ENCODE measurements at places on chromosomes 1 and 21.

DNA sequence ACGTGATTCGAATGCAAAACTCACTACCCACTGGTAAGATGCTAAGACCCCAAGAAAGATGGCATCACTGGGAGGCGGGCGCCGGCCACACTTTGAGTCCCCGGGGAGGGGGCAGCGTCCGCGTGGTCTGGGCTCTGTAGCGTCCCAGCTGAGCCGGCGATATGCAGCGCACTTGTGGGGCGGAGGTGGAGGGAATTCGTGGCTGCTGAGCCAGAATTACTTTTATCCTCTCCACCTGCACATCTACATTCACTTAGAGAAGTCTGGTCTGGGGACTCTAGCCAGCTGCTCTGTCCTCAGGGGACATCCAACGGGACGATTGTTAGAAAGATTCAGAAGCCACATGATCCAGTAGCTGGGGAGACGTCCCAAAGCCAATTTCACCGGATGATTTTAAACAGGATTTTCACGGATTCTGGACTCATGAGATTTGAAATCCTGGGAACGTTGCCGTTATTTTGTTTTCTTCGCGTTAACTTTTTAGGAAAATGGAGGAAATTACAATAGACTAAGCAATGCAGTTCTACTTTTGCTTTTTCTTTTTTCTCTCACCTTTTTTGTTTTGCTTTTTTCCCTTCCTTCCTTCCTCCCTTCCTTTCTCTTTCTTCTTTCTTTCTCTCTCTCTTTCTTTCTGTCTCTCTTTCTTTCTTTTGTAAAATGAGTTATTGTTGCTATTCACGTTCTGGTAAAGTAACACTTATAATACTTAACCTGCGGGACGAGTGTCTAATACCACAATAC is 1.3 kb downstream of the JAM2 start:
- DNase-seq: no peak

GRCh38 chr1:111517469-111518225 is 14.2 kb upstream of the ADORA3 start:
- DNase-seq: no peak

- DNase-seq: no peak
Measured at GRCh38 chr1:58999676-59000075, 215.8 kb upstream of the JUN start.

DNA sequence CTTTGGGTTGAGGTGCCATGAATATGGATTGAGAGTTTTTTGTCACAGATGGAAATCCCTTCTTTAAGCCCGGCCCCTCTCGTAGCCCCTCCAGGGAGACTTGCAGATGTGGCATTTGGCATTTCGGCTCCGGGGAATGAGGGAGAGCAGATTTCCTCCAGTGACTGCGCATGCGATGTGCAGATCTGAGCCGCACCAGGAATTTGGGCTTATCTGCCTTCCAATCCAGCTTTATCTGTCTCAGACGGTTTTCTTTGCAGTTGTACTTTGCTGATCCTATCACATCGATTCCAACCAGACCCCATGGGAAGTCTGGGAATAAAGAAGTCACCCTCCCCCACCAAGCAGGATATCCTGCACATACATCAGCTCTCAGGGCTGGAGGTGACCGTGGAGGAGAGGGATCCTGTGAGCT is 11.7 kb downstream of the KIF26B start:
- no peak for DNase-seq

DNA sequence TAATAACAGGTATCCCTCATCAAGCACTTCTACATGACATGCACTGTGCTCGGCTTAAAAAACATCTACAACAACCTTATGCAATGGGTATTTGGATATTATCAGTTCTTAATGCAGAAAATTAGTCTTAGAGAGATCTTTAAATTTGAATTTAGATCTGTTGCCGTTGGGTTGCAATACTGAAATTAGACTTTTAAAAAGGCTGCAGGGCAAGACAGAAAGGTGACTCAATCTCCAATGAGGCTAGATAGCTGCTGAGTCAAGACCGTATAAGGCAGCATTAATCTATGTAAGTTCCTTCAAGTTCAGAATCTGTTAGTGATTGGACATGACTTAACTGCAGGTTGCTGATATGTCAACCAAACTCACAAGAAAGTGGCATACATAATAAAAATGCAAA is 37.3 kb downstream of the OLFM3 start:
- no peak for DNase-seq

DNA sequence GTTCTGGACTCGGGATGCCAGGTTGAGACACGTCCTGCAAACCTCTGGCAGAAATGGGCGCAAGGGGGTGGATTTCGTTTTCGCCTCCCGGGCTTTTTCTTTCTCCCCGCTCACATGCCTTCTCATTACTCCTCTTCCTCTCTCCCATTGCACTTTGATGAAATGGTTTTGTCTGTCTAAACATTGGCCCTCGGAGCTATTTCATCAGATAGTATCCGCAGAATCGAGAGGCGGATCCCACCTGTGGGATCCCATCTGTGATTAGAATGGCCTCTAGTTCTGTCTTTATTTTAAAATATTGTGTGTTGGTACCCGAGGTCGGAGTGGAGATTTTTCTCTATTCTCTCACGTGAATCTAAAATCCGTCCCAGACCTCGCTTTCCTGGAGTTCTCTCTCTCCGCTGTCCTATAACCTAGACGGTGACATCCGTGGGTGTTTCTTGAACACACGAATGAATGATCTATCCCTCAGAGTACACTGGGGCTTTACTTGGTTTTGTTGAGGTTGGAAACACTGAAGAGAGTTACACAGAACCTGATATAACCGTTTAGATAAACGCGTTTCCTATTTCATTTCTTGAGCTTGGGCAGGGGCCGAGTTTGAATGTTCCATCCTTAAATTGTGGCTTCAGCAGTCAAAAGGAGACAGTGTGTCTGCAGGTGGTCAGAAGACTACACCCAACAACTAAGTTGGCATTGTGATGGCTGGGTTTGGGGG is 2.0 kb downstream of the EDARADD start:
- no peak for DNase-seq

GRCh38 chr1:208004851-208005250 is 93.9 kb upstream of the CD34 start:
- DNase-seq: no peak

DNA sequence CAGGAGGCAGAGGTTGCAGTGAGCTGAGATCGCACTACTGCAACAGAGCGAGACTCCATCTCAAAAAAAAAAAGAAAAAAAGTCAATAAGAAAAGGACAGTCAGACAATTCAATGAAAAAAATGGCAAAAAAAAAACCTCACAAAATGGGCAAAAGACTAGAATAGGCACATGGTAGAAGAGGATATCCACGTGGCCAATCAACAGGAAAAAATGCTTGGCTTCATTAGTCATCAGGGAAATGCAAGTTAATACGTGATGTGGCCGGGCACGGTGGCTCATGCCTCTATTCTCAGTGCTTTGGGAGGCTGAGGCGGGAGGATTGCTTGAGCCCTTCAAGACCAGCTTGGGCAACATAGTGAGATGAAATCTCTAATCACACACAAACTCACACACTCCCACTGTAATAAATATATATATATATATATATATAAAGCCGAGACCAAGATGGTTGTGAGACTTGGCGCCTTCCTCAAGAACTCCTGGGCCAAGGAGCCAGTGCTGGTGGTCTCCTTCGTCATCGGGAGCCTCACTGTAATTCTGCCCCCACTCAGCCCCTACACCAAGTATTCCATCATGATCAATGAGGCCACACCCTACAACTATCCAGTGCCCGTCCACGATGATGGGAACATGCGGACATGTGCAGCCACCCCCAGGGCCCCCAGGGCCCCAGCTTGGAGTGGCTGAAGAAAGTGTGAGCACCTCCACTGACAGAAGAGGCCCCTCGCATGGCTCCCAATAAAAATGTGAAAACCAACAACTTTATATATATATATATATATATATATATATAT is 22.9 kb upstream of the LEFTY2 start:
- no peak for DNase-seq

- DNase-seq: no peak
Measured at GRCh38 chr1:232511172-232511571, 118.8 kb downstream of the SIPA1L2 start.

- no peak for DNase-seq
Measured at GRCh38 chr1:53639996-53640700, 98.8 kb downstream of the GLIS1 start.

DNA sequence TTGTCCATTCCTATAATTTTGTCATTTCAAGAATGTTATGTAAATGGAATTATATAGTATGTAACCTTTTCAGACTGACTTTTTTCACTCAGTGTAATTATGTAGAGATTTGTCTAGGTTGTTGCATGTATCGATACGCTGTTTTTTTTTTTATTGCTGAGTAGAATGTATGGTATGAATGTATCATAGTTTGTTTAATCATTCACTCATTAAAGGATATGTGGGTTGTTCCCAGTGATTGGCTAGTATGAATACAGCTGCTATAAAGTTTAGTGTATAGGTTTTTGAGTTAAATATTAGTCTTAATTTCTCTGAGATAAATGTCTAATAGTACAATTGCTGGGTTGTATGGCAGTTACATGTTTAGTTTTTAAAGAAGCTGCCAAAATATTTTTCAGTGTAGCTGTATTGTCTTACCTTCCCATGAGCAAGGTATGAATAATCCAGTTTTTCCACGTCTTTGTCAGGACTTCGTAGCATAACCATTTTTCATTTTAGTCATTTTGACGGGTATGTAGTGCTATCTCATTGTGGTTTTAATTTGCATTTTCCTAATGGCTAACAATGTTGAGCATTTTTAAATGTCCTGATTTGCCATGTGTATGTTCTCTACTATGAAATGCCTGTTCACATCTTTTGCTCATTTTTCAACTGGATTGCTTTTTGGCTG is 22.4 kb downstream of the CASQ2 start:
- no peak for DNase-seq

DNA sequence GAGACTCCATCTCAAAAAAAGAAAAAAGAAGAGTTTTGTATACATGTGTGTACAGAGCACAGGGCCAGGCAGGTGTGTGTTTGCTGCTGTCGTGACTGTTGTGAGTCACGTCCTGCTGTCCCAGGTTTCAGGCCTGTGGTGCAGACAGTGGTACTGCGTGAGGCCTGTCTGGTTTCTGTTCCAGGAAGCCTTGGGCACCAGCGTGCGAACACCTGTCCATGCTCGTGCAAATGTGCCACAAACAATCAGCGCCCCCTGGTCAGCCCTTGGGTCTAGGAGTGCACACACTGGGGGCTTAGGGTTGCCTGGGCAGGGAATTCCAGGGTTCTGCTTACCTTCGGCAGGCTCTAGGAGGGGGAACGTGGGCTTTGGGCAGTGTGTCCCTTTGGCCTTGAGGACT is 16.9 kb downstream of the GPR157 start:
- DNase-seq: no peak

DNA sequence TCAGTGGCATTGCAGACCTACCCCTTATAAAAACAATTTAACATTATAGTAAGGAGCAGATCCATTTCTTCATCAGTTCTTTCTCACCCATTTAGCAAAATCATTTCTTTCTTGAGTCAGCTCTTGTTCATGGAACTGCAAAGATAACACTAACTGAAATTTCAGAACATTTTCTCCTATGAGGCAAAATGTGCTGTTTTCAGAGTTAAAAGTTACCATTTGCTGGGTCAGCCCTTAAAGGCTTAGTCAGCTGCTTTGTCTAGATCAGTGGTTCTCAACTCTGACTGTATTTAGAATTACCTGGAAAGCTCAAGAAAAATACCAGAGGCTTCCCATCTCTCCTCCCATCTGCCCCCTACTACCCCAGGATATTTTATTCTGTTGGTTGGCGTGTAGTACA is 12.2 kb downstream of the METTL13 start:
- DNase-seq: no peak

DNA sequence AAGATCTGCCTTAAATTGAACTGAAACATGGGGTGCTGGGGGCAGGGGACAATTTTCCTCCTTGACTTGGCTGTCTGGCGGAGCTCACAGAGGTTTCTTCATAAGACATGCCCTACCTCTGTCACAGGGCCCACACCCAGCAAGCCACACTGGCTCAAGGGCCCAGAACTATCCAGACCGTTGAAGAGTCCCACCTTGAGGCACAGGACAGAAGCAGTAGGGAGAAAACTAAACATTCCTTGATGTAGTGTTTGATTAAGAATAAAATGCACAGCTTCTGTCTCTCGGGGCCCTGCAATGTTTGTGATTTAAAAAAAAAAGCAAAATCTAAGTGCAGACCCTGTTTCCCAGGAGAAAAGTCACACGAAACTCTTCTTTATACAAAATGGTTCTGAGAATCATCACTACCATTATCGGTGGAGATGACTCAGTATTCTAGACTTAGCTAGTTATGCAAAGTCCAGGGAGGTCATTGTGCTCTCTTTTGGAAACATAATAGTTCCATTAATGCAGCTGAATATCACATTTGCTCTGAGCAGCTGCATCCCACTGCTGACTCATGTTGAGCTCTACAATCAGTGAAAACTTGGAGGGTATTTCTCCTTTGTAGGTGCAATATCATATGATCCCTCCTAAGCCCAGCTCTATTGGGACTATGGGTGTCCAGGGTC is 53.6 kb upstream of the DIRAS3 start:
- no peak for DNase-seq
